ENCODE measurements at places on chromosomes 13 and 19.

DNA sequence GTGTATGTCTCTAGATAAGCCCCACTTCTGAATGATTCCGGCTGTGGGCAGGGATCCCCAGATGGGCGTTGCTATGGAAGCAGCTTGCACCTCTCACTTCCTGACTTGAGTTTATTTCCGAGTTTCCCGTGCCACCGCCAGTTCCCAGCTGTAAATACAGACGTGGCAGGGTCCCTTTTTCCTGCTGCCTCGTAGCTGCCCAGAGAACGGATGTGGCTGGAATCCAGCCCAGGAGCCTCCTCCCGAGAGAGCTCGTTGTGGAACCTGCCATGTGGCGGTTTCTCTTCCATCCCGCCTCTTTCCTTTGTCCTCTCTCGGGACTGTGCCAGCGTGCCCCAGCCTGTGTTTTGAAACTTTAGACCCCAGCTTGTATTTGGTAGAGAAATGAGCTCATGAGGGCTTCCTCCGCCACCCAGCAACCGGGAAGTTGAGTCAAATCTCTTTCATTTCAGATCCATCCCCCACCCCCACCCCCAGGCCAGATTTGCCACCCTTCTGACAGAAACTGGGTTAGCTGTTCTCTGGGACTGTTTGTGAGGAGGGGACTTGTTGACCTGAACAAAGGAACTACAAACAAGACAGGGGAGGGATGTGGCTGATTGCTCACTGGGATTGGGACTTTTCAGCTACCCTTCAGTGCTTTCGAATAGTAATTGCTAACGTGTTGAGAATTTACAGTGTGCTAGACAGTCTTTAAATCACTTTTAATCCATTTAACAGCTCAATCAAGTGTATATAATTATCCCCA, 96.6 kb downstream of the SIPA1L3 start:
- DNase-seq: peak; percentile 45

- DNase-seq: no peak
Observed at GRCh38 chr13:114073881-114074612, 58.4 kb downstream of the RASA3 start.

DNA sequence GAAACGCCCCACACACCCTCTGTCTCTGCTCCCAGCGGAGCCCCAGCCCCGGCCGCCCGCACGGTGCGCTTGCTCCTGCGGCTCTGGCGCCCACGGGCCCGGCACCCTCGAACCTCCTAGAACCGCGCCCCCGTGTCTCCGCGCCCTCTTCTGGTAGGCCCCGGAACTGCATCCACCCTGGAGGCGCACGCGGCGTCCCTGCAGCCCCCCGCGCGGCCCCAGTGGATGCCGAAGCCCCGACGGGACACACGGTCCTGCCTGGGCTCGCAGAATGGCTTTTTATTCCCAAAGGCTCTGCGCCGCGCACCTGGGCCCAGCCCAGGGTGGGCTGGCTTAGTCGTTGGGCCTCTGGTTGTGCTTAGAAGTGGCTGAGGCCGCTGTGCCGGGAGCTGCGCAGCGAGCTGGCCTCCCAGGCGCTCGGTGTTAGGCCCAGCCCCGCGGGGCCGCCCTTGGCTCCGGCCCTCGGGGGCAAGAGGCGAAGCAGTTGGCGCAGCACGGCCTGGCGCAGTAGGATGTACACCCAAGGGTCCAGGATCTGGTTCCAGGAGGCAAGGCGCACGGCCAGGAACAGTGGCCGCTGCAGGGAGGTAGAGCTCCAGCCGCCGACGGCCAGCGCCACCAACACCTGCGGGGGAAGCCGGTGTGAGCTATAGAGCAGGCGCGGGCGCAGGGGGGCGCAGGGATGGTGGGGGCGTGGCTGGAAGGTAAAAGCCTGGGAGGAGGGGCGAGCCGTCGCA, 2.8 kb downstream of the PTGER1 start:
- DNase-seq: no peak

- DNase-seq: peak; percentile 87
Observed at GRCh38 chr19:13794398-13794756, 866 bp upstream of the ZSWIM4 start.

DNA sequence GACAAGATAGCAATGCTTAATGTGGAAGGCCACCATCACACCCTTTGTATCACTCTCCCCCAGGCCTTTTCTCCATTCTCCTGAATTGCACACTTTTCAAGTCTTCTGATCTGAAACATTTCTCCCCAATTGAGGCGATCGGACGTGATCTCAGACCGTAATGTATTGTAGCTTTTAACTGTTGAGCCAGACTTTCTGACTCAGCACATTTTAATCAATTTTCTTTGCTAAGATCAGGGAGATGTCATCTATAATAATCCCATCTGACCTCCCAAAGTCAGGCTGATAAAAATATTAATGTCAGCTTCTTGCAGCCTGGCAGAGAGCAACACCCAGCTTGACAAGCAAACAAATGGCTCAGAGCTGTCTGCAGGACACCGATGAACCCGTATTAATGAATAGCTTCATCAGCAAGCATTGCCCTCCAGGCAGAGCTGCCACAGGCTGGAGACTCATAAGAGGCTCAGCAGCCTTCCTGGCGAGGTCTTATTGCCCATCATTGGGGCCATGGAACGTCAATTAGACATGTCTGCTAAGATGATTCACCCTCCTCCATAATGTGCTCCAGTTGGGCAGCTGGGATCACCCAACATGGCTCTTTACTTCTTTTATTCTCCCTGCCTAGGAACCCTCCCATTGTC, 60.2 kb upstream of the UQCRFS1 start:
- no peak for DNase-seq

GRCh38 chr13:28499609-28500008, 4.7 kb upstream of the FLT1 start:
- DNase-seq: no peak

- no peak for DNase-seq
Observed at GRCh38 chr19:53659292-53659691, 27.5 kb downstream of the DPRX start.

- no peak for DNase-seq
Observed at GRCh38 chr13:79525064-79525857, 44.3 kb downstream of the NDFIP2 start.

DNA sequence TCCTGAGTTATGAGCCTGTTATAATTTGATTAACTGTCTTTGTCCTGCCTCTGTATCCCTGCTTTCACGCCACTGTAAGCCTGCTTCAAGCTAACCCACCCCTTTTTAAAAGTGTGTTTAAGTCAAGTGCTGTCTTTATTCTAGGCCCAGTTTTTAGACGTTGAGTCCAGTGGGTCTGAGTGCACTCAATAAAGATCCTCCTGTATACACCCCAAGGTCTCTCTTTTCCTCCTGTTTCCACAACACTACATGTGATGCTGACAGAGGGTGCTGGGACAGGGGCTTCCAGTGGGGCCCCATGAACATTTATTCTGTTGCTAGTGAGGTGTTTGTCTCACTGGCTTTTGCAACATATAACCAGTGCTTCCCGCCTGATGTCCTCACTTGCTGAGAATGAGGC, 6.7 kb upstream of the F2RL3 start:
- DNase-seq: no peak

- DNase-seq: no peak
Observed at GRCh38 chr13:79346300-79346914, 59.6 kb downstream of the RBM26 start.

DNA sequence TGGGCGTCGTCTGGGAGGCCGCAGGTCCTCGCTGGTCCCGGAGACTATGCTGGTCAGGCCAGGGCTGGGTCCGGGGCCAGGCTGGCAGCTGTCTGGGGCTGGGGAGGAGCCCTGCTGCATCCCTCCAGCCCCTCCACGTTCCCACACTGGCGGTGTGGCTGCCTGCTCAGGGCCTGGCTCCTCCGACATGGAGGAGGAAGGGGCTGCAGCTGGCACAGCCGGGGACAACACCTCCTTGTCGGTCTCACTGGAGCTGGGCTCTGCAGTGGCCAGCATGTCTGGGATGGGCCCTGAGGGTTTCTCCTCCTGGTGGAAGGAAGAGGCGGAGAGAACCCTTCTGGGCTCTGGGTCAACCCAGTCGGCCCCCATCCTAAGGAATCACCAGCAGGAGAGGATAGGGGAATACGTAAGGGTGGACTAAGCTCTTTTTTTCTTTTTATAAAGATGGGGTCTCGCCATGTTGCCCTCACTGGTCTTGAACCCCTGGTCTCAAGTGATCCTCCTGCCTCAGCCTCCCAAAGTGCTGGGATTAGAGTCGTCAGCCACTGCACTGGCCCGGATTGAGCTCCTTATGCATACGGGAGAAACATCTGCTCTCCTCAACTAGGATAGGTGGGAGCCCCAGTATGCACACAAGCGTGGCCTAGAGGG, 806 bp downstream of the ZNF414 start:
- no peak for DNase-seq
